Stimulated activated CD4-positive, alpha-beta T cell treated with anti-CD3 and anti-CD28 coated beads, Interleukin-1b, Interleukin-23, amount 100 ng/mL, for 1 hour (primary cell): ENCODE measurements at places on chromosomes 1 and 21.

DNA sequence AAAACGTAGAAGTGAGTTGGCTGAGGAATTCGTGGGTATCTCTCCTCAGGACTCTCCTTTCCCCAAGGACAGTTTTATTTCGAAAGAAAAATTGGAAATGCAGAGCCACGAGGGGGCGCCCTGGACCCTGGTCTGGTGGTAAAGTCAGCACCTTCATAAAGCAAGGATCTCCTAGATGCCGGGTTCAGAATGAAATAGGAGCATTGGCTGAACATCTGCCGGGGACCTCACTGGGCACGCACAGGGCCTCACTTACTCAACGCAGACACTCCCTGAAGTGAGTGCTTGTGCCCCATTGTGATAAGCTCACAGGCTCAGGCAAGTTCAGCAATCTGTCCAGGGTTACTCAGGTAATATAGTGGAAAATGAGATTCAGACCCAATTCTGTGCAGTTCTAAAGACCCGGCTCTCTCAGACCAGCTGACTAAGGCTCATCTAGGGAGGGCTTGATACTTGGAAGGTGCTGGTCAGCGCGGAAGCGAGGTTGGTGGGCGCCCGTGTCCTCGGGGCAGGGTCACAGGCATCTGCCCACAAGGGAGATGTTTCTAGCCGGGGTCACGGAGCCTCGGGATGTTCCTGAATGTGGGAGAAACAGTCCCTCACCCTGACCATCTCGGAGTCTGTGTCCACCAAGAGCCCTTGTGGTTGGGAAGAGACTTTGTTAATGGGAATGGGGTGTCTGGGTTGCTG lies 55.7 kb upstream of the ETV3 start:
- peak; percentile 40 for DNase-seq

- DNase-seq: no peak
These were observed 68.4 kb downstream of the LUZP1 start for GRCh38 chr1:23100074-23100748.

DNA sequence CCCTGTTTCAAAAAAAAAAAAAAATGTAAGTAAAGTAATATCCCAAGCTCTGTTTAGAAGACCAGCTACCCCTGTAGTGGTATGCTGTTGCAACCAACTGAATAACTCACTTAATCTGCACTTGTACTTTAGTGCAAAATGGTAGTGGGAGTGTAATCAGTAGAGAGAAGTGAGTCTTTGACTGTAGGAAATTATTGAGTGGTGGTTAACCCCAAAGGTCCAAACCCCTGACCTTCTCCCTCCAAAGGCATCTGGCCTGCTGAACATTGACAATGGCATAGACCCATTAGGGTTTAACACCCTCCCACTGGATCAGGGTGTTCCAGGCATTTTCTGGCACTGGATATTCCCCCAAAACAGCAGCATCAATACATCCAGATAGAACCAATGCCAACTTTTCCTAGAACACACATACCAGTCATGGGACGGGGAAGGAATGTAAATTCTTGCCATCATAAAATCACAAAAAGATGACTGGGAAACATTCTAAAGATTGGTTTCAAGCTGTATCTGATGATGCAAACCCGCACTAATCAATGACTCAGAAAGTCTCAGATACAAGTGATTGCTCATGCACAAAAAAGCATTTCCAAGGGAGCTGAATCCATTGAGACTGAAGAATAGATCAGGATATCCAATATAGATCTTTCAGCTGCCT lies 110.3 kb downstream of the MRPL39 start:
- no peak for DNase-seq

GRCh38 chr1:178509414-178510007 lies 3.4 kb upstream of the TEX35 start:
- DNase-seq: no peak
